Mucosa of descending colon (tissue), 3 donors: ENCODE measurements at places on chromosomes 1 and 21. TPM values are rescaled to one million over a fixed set of nuclear protein-coding genes. Genes with fewer than 3 reads are reported as not detected.

- DNase-seq: no peak
These were observed 20.0 kb upstream of the CNN3 start for GRCh38 chr1:94946886-94947285.

The CNTN2 gene
- total RNA-seq: 6.8 TPM

GRCh38 chr21:44701023-44701400 is 4.0 kb downstream of the KRTAP10-12 start:
- no peak for DNase-seq

GRCh38 chr1:221397141-221397540 is 344.7 kb downstream of the DUSP10 start:
- DNase-seq: no peak

GRCh38 chr1:83559129-83559840 is 439.6 kb downstream of the TTLL7 start:
- no peak for DNase-seq

The FMO2 gene
- total RNA-seq: 0.55 TPM

- peak; percentile 64 for DNase-seq
These were observed 2.2 kb upstream of the ARHGAP30 start for GRCh38 chr1:161071886-161072371.

The RAB42 gene
- total RNA-seq: 3.5 TPM

DNA sequence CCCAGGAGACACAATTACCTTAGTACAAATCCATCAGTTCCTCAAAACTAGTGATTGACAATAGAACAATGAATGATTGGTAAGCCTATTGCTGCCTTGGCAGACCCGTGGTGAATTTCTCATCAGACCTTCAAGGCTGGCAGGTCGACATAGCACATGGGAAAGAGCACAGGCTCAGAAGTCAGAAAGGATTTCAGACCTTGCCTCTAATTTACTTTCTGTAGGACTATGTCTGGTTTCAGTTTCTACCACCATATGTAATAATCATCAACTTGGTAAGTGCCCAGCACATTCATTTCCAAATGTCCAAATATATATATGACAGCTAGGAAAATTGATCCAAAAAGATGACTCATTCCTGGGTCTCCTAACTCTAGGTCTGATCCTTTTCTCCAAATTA is 62.5 kb upstream of the GRHL3 start:
- DNase-seq: no peak

The ZSWIM5 gene
- total RNA-seq: 6.9 TPM

GRCh38 chr1:234722904-234723720 is 113.1 kb upstream of the IRF2BP2 start:
- DNase-seq: peak; percentile 55

DNA sequence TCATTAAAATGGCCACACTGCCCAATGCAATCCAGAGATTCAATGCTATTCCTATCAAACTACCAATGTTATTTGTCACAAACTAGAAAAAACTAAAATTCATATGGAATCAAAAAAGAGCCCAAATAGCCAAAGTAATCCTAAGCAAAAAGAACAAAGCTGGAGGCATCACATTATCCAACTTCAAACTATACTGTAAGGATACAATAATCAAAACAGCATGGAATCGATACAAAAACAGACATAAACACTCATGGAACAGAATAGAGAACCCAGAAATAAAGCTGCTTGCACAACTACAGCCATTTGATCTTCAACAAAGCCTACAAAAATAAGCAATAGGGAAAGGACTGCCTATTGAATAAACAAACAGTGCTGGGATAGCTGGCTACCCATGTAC is 100.4 kb downstream of the FAF1 start:
- no peak for DNase-seq

GRCh38 chr21:35220301-35220700 is 171.2 kb upstream of the RUNX1 start:
- DNase-seq: no peak

The C1orf210 gene
- total RNA-seq: 63.3 TPM

- DNase-seq: no peak
These were observed 72.9 kb downstream of the SIK1 start for GRCh38 chr21:43354026-43354420.

GRCh38 chr1:65009724-65010420 is 43.5 kb upstream of the JAK1 start:
- no peak for DNase-seq

The PTGS2 gene
- 36.6 TPM for total RNA-seq
